Activated T-helper 1 cell treated with anti-CD3 and anti-CD28 coated beads, Interleukin-2, amount 50 U/mL, for 16 hours (primary cell): ENCODE measurements at places on chromosomes 11 and 22.

GRCh38 chr11:92440701-92441442, 216.3 kb downstream of the FAT3 start:
- DNase-seq, result no peak

DNA sequence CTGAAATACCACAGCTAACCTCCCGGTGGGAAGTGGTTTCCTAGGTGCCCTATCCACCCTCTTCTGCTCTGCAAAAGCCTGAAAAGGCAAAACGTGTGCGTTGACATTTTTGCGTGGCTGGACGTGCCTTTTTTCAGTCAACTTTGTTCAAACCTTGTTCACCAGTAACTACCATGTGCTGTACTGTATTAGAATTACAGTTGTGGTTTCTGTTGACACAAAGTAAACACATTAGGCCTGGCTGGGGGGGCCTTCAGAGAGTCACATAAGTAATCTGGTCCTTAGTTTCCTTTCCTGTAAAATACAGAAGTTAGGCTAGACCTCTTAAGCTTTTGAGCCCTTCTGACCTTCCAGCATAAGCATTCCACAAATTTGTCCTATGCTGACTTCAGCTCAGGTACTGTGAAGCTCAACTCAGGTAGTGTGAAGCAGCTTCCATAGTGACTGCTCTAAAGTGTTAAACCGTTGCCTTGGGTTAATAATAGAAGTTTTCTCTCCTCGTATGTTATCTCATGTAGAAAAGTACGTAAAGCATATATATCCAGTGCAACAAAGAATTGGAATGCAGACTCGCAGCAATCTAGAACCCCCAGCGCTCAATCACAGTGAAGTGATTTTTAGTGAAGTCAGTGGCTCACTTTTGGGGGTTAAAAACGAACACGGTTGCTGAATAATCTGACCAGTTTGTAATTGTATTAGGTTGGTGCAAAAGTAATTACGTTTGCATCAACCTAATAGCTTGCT, 1.8 kb downstream of the EWSR1 start:
- DNase-seq, result no peak

DNA sequence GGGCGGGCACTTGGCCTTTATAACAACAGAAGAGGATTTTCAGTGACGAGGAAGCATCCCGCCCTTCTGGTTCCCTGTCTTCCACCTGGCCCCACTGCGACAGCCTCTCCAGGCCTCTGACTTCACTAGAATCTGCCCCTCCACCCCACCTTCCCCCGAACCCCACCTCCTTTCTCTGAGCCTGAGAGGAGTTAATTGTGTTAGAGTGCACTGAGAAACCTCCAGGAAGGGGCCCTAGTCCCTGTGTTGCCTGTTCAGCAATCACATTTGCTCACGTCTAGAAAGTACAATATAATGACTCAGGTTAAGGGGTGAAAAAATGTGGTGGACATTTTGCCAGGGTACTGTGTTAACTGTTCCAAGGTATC, 38.8 kb downstream of the PTPRJ start:
- DNase-seq, result no peak

- no peak for DNase-seq
Observed at GRCh38 chr11:96150609-96151008, 192.4 kb downstream of the MAML2 start.

GRCh38 chr11:77547863-77548551, 41.7 kb upstream of the AQP11 start:
- DNase-seq, result no peak

- no peak for DNase-seq
Observed at GRCh38 chr11:121553806-121554205, 101.0 kb upstream of the SORL1-AS1 start.

DNA sequence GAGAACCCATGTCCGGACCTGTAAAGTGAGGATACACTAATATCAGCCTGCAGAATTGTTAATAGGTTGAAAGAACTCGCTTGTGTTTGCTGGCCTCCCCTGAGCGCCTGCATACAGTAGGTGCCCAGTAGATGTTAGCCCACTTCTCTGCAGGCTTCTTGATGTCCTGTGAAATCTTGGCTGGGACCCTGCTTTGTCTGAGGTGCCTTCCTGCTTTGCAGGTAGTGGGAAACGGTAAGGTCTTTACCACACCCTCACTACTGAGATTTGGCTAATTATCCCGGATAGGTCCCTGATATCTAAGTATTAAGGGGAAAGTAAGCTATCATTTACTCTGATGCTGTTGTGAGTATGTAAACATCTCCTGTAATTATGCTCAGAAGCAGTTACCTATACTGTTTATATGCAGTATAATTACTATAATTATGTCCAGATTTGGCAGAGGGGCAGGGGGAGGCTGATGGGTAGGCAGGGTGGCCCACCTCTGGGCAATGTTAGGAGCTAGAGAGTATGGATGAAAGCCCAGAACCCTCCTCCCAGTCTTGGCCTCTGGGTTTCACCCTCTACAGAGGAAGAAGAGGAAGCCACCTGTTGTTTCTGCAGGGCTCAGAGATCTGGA, 1.2 kb upstream of the ARRB1 start:
- no peak for DNase-seq
